ENCODE measurements at places on chromosomes 13 and 19.

DNA sequence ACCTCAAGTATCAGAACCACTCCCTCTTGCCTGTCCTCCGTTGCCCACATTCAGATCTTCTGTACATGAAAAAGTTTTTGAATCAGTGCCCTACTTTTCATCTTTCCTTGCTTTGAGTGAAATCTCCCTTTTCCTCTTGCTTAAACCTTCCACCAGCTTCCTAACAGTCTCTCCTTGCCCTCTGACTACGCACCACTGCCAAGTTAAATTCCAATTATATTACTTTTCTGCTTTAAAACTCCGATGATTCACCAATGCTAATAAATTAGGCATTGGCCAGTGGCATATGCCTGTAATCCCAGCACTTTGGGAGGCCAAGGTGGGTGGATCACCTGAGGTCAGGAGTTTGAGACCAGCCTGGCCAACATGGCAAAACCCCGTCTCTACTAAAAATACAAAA is 30.7 kb upstream of the RFXAP start:
- no peak for DNase-seq

- no peak for DNase-seq
Measured at GRCh38 chr13:113448545-113448884, 4.8 kb downstream of the ADPRHL1 start.

GRCh38 chr13:58376775-58377174 is 745.2 kb downstream of the PCDH17 start:
- no peak for DNase-seq

- DNase-seq = no peak
Measured at GRCh38 chr13:39197647-39198007, 159.4 kb downstream of the NHLRC3 start.

- DNase-seq = no peak
Measured at GRCh38 chr13:99053636-99054233, 75.9 kb upstream of the DOCK9 start.

DNA sequence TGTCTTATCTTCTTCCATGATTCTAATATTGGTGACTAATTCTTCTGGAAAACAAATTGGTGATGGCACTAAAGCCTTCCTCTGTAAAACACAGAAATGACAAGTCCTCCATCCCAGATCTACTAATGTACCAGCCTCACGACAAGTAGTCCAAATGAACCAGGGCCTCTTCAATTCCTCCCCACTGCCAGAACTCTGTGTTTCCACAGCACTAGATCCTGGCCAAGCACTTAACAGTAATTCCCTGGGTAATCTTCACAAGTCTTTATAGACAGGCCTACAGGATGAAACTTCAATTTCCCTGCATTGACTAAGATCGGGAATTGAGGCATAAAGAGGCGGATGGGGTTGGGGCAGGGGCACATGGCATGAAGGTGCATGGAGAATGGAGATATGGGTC is 52.7 kb downstream of the SIAH3 start:
- DNase-seq = no peak

Data from stimulated activated CD8-positive, alpha-beta memory T cell treated with anti-CD3 and anti-CD28 coated beads, Interleukin-15, amount 100 ng/mL, for 4 hours (primary cell).